Mesothelial cell of epicardium (in vitro differentiated cells): ENCODE measurements at places on chromosomes 13 and 19.

GRCh38 chr13:59279028-59279427 lies 884.7 kb downstream of the DIAPH3 start:
- H3K4me3 ChIP-seq: no peak overlapping the region
- H3K4me1 ChIP-seq: peaks cover 45% of the 10 kb centered on the region
- no peak for DNase-seq
- H3K27ac ChIP-seq: peak overlapping the region; percentile 27

DNA sequence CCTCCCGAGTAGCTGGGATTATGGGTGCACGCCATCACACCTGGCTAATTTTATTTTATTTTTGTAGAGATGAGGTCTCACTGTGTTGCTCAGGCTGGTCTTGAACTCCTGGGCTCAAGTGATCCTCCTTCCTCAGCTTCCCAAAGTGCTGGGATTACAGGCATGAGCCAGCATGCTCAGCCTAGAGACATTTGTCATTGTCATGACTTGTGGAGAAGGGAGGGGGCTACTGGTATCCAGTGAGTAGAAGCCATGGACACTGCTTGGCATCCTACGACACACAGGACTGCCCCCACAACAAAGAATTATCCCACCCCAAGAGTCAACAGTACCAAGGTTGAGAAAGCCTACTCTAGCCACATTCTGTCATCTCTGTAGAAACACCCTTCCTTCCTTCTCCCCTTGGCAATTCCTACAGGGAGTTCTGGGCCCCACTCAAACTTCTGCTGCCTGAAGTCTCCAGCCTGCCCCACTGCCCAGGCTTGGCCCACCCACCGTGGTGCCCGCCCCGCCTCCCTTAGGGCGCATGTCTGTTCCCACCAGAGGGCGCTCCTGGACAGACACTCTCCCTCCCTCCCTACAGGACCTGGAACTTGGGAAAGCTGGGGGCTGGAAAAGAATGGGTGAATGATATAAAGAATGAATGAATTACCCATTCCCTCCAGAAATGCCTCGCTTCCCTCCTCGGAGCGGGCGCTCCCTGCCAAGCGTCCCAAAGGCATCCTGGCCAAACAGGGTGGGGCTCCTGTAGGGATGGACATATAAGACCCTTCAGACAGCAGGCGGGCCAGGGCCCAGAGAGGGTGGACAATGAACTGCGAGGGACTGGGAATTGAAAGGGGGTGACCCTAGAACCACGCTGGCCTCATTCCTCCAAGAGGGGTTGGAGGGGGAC lies 5.5 kb upstream of the EMP3 start:
- no peaks in the 10 kb centered on the region for H3K36me3 ChIP-seq
- peak overlapping the region; percentile 84 for H3K4me3 ChIP-seq
- peaks cover 37% of the 10 kb centered on the region for H3K4me1 ChIP-seq

DNA sequence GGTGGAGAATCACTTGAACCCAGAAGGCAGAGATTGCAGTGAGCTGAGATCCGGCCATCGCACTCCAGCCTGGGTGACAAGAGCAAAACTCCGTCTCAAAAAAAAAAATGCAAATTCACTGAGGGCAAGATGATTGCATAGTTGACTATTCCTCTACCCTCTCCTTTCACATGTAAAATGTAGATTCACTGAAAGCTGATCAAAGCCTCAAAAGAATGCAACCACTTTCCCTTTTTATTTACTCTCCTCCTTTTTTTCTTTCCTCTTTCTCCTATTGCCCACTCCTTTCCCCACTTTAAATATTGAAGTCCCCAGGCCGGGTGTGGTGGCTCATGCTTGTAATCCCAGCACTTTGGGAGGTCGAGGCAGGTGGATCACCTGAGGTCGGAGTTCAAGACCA lies 6.3 kb downstream of the TEX101 start:
- DNase-seq: no peak
- H3K4me3 ChIP-seq: no peak overlapping the region
- H3K27ac ChIP-seq: no peak overlapping the region
- no peaks in the 10 kb centered on the region for H3K27me3 ChIP-seq
- H3K36me3 ChIP-seq: no peaks in the 10 kb centered on the region

DNA sequence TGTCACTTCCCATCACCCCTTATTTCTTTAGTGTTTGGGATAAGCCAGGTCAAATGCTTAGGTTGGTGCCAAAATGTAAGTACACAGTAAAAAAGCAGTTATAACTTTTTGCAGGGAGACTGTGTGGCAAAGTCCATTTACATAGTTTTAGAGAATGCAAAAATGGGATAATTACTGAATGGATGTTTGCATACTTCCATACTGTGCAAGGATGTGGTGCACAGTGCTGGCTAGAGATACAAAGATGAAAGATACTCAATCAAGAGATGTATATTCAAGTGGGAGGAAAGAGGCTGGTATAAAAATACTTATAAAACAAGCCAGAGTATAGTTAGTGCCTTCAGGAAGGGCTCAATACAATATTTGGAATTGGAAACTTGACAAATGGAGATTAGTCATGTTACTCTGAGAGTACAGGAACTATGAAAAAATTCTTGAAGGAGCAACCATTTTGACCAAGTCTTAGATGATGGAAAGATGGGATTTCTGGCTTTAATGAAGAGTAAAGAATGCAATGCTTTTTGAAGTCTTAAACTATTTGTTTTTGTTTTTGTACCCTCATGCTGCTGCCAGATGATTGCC lies 8.0 kb downstream of the PDS5B start:
- no peaks in the 10 kb centered on the region for H3K27me3 ChIP-seq
- H3K27ac ChIP-seq: no peak overlapping the region
- H3K36me3 ChIP-seq: peaks cover 1% of the 10 kb centered on the region
- H3K4me1 ChIP-seq: peaks cover 13% of the 10 kb centered on the region
- no peak overlapping the region for H3K4me3 ChIP-seq
- DNase-seq: no peak

GRCh38 chr19:30089086-30089665 lies 147.1 kb downstream of the URI1 start:
- no peak overlapping the region for H3K4me3 ChIP-seq
- no peak for DNase-seq
- H3K36me3 ChIP-seq: no peaks in the 10 kb centered on the region
- H3K27me3 ChIP-seq: peaks cover 2% of the 10 kb centered on the region

- no peak overlapping the region for H3K4me3 ChIP-seq
- DNase-seq: no peak
Observed at GRCh38 chr13:87942205-87942604, 271.0 kb downstream of the SLITRK5 start.

- peaks cover 2% of the 10 kb centered on the region for H3K36me3 ChIP-seq
- no peaks in the 10 kb centered on the region for H3K27me3 ChIP-seq
- no peaks in the 10 kb centered on the region for H3K4me1 ChIP-seq
- H3K27ac ChIP-seq: no peak overlapping the region
- H3K4me3 ChIP-seq: no peak overlapping the region
Observed at GRCh38 chr19:54694648-54695047, 29.6 kb upstream of the KIR3DL3 start.

- no peak overlapping the region for H3K27ac ChIP-seq
- H3K36me3 ChIP-seq: no peaks in the 10 kb centered on the region
- DNase-seq: no peak
- H3K4me3 ChIP-seq: no peak overlapping the region
- no peaks in the 10 kb centered on the region for H3K4me1 ChIP-seq
Observed at GRCh38 chr13:87003265-87003664, 667.9 kb upstream of the SLITRK5 start.

DNA sequence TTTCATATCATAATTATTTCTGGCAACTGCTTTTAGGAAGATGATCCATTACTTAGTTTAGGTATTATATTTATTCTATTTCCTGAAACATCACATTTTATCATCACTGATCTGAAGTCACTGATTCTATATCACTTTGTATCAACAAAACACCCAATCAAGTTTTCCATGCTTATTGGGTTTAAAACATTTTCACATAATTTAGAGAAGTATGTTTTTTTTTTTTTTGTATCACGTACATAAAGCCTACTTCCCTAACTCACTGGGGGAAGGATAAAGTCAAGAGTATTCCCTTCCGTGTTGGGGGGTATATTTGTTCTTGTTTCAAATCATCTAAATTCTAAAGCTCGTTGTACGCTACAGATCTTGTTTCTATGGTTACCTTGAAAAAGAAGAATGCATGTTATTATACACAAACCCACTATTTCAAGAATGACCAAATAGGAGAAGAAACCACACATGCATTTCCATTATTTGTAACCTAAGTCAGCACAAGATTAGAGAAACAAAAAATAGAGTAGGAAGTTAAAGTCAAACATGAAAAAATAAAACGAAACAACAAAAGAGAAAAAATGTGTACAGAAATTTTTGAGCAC lies 637.2 kb upstream of the MIR17HG start:
- H3K27me3 ChIP-seq: no peaks in the 10 kb centered on the region
- H3K4me1 ChIP-seq: no peaks in the 10 kb centered on the region
- no peak for DNase-seq
- H3K36me3 ChIP-seq: no peaks in the 10 kb centered on the region
- H3K4me3 ChIP-seq: no peak overlapping the region

- no peaks in the 10 kb centered on the region for H3K36me3 ChIP-seq
- no peak for DNase-seq
- H3K4me3 ChIP-seq: no peak overlapping the region
- peaks cover 2% of the 10 kb centered on the region for H3K4me1 ChIP-seq
Observed at GRCh38 chr13:25347151-25347550, 24.6 kb upstream of the ATP8A2 start.

DNA sequence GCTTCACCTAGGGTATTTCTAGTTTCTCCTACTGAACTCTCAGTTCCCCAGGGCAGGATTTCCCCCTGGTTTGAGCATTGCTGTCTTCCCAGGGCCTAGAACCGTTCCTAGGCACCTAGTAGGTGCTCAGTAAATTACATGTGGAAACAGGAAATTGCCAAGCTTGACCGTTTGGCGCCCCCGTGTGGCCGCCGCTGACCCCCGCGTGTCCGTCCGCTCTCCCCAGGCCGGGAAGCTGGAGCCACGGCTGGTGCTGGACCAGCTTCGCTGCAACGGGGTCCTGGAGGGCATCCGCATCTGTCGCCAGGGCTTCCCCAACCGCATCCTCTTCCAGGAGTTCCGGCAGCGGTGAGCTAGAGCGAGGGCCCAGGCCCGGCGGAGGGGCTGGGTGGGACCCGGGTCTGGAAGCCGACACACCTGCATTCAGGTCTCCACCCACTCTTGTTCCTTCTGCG lies 55.5 kb downstream of the MYH14 start:
- H3K4me3 ChIP-seq: no peak overlapping the region
- no peaks in the 10 kb centered on the region for H3K27me3 ChIP-seq
- H3K27ac ChIP-seq: no peak overlapping the region
- DNase-seq: no peak

DNA sequence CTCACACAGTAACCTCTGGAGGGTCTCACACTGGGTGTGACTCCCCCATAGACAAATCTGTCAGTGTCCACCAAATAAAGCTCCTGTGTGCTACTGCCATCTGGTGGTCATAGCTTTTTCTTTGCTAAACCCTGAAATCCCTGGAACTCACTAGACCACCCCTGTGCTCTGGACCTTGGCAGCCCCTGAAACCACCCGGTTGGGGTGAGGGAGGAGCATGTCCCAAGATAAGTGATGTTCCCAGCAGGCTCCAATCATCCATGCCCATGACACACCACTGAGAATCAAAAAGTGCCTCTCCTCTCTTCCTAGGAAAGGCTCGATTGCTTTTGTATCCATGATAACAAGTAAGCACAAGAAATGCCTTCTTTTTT lies 6.5 kb upstream of the HSD17B14 start:
- H3K4me3 ChIP-seq: no peak overlapping the region
- no peak overlapping the region for H3K27ac ChIP-seq
- no peak for DNase-seq
- no peaks in the 10 kb centered on the region for H3K27me3 ChIP-seq
- H3K4me1 ChIP-seq: peaks cover 5% of the 10 kb centered on the region

GRCh38 chr19:48806818-48807589 lies 3.8 kb downstream of the BCAT2 start:
- no peak overlapping the region for H3K4me3 ChIP-seq
- no peak for DNase-seq
- H3K36me3 ChIP-seq: no peaks in the 10 kb centered on the region
- H3K4me1 ChIP-seq: peaks cover 15% of the 10 kb centered on the region
